ENCODE measurements at places on chromosomes 3 and 15.
A peak's percentile ranks its signal among the peaks of the same experiment; 100 is the strongest.

DNA sequence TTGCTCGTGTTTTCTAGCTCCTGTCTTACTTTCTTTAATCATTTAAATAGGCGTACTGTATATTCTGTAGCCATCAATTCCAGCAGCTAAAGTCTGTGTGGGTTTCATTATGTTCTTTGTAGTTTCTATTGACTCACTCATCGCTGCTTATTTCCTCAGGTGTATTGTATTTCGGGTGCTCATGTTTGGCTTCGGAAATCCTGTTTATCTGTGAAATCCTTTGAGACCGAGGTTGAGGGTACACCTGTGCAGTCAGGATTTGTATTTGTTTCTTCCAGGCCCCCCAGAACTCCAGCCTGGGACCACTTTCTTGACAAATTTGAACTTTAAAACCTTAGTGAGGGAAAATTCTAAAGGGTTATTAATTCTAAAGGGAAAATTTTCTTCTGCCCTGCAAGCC lies 2.0 kb upstream of the PAK2 start:
- DNase-seq, result no peak

DNA sequence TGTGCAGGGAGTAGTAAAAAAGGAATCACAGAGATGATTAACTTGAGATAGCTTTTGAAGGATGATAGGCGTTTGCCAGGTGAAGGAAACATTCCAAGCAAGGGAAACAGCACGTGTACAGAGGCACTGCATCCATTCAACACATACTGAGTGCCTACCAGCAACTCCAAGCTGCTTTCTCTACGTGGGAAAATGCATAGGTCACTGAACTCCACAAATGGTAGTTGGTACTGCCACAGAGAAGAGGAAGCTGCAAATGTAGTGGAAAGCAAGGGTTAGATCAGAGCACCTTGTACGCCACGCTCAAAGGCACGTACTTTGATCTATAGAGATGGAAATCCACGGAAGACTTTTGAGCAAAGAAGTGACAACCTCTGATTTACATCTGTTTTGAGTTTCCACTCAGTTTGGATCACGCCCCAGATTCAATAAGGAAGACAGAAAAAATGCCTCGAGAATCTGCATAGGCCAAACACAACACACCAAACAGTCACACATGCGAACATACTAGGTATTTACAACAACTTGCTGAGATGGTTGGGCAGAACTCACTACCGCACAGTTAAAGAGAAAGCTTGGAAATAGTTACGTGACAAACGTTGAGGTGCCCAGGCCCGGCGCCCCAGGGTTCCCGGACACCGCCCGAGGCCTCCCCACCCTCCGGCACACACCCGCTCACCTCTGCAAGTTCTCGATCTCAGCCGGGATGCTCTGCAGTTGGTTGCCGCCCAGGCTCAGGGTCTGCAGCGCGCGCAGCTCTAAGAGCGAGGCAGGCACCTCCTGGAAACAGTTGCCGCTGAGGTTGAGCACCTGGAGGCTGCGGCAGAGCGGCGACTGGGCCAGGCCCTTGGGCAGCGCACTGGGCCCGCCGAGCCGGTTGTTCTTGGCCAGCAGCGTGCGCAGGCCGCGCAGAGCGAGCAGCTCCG lies 826 bp downstream of the LRRC58 start:
- DNase-seq, result peak; percentile 59

- no peak for DNase-seq
Measured at GRCh38 chr15:36959746-36960145, 140.6 kb downstream of the MEIS2 start.

- no peak for DNase-seq
Measured at GRCh38 chr3:134803051-134803505, 8.0 kb downstream of the EPHB1 start.

- DNase-seq, result no peak
Measured at GRCh38 chr3:8345398-8345797, 156.2 kb upstream of the LMCD1 start.

DNA sequence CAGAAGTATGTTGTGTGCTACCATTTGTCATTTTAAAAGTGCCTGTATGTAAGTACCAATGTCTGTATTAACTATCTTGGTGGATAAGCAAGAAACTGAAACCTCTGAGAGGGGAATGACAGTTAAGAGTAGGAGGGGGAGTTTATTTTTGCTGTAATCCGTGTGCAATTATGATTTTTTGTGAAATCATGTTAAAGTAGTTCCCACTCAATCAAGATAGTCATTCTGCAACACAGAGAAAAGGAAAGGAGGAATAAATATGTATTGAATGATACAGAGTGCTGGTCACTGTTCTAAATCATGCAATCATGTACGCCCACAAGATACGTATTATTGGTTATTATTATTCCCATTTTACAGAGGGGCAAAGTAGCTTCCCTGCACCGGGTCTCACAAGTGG lies 105.1 kb upstream of the UBE2E1 start:
- DNase-seq, result no peak

GRCh38 chr15:40246496-40247280 lies 7.8 kb downstream of the PAK6 start:
- DNase-seq, result no peak

DNA sequence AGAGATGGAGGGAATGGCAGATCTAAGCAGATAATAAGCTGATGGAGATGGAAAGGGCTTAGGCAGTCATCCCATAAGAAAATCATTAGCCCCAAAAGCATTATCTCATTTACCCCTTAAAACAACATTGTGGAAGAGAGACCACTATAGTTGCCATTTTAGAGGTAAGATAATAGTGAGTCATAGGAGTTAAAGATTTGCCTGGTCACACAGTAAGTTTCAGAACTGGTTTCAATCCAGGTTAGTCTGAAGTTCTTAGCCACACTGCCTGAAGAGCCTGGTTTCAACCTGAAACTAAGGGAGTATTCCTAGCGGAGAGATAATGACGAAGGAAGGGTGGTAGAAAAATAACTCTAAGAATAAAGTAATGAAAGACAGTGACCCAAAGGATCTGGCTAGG lies 13.0 kb upstream of the UBR1 start:
- no peak for DNase-seq

DNA sequence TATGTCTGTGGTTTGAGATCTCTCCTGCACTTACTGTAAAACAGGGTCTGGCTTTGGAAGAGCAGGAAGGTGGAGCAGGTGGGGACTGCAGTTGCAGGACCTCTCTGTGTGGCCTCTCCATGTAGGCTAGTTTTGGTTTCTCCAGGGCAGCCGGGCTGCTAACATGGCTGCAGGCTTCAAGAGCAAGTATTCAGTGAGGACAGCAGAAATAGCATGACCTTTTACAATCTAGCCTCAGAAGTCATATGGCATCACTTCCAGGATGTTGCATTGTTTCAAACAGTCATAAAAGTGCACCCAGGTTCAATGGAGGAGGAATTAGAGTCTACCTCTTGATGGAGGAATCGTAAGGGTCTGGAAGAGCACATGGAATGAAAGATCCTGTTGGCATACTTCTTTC lies 728.7 kb downstream of the NTRK3 start:
- DNase-seq, result no peak

DNA sequence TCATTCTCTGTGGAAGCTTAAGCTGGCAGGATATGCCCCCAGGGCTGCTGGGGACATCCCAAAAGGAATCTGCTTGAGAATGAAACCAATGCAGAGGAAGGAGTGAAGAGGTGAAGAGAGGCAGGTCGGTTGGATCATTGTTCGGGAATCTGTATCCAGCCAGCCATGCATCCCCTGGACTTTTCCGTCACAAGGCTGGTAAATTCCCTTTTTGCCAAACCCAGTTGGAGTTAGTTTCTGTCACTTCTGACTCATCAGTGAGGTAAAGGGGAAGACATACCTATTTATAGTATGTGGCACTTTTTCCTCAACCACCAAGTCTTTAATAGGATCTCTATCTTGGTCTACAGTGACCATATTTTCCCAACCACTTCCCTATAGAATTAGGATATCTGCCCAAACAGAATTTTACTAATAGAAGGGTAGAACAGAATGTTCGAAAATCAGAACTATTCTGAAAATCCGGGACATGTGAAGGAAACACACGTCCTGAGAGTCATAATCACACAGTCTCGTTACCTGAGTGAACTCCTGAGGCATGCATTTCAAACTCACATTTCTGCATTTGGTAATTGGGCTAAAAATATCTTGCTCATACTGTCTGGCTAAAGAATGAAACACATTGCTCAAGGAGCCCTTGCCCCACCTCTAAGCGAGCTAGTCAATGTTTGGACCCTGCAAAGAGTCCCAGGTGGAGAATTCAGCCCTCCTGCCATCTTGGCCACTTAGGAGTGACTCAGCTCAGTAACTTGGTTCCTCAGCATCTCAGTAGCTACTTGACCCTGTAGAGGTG lies 289.7 kb upstream of the ADAMTS9 start:
- no peak for DNase-seq

GRCh38 chr3:122232485-122232884 lies 49.0 kb downstream of the CASR start:
- no peak for DNase-seq

- DNase-seq, result no peak
Measured at GRCh38 chr3:94317017-94317416, 254.2 kb downstream of the NSUN3 start.

Data from NCI-H187 (cell line).